ENCODE measurements at places on chromosomes 1 and 21.

- no peak for DNase-seq
Observed at GRCh38 chr1:20785907-20786252, 1.2 kb downstream of the HP1BP3 start.

DNA sequence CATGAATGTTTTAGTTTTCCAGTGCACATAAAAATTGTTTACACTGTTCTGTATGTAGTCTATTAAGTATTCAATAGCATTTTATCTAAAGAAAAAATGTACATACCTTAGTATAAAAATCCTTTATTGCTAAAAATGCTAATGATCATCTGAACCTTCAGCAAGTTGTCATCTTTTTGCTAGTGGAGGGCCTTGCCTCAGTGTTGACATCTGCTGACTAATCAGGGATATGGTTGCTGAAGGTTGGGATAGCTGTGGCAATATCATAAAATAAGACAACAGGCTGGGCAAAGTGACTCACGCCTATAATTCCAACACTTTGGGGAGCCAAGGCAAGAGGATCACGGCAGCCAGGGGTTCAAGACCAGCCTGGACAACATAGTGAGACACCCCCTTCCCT lies 9.0 kb downstream of the DYNLT5 start:
- no peak for DNase-seq

DNA sequence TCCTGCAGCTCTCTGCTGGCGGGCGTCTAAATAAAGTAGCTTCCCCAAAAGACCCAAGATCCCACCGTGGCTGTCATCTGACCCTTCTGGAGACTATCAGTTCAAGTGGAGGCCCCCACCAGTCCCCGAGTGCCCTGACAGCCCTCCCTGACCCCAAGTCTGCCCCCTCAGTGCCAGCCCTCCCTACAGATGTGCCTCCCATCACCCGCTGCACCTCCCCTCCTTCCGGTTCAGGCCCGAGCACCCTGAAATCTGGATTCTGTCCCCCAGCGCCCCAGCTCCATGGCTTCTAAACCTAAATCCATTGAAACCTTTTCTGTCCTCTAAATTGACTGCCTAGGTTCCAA lies 595 bp downstream of the IL10RB start:
- DNase-seq, result no peak

- no peak for DNase-seq
Observed at GRCh38 chr1:232271991-232272589, 357.8 kb downstream of the SIPA1L2 start.

DNA sequence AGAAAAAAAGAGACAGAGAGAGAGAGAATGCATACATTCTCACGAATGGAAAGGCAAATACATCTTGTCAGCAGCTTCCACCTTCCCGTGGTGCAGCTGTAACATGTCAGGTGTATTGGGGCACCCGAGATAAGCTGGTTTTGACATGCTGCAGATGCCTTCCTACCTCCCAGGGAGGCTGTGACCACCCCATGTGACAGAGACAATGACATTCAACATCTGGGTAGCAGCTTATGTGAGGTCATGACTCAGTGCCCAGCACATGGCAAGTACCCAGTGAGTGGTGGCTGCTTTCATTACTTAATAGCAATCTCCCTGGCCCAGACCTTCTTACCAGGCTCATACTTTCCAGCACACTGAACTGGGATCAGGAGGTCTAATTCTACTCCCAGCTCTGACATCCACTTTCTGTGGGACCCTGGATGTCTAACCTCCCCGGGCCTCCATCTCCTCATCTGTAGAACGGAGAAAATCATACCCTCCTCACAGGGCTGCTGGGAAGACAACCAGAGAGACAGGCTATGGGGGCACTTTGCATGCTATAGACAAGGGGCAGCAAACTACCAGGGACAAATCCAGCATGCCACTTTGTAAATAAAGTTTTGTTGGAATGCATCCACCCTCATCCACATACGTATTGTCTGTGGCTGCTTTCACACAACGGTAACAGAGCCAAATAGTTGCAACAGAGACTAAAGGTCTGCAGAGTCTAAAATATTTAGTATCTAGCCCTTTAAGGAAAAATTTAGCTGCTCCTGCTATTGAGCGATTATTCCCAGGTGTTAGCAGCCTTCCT lies 38.5 kb upstream of the ZBTB40 start:
- no peak for DNase-seq

DNA sequence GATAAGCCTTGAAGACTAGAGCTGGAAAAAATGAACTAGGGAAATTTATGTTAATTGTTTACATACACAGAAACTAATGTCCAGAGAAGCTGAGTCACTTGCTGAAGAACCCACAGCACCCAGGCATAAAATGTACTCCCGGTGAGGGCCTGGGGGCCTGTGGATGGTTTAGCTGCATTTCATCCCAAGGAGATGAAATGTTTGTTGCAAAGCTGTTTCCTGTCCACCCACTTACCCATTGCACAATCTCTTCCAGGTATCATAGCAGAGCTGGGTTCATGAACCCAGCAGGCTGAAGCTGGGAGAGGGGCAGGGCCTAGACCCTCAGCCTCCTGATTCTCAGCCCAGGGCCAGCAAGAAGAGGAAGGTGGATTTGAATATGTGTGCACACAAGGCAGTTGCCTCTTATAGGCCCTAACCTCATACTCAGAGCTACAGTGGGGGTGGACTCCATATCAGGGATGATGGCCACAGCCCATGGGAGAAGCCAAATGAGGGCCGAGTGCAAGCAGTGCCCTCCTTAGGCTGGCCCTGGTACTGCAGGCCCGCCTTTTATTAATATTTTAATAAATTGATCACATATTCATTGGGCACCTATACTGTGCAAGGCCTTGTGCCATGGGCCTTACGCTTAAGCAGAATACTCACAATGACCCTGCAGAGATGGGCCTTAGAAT lies 110.8 kb downstream of the LACTBL1 start:
- no peak for DNase-seq

GRCh38 chr1:165060285-165060793 lies 296.2 kb downstream of the LMX1A start:
- DNase-seq, result no peak

- DNase-seq, result no peak
Observed at GRCh38 chr1:117008656-117009055, 7.1 kb downstream of the CD101 start.

DNA sequence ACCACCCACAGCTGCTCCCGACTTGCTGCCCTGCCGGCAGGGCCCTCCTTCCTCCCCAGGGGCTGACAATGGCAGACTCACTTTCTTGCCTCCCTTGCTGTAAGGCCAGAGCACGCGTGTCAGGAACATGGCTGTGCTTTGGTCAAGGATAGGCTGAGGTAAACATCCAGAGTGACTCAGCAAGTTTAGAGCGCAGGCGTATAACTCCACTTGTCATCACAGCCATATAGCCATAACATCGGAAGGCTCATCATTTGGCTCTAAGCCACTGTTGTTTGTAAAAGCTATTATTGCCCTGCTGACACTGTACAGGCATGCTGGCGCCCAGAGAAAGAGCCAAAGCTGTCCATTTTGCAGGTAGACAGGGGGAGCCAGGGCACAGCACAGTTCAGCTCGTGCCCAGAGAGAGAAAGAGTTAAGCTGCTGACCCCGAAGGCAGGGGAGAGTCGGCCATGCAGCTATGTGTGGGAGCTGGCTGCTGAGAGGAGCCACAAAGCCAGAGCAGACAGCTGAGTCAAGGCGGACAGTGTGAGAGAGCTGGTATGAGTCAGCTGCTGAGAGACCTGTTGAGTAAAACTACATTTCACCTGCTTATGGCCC lies 60.6 kb downstream of the GNG4 start:
- DNase-seq, result no peak

DNA sequence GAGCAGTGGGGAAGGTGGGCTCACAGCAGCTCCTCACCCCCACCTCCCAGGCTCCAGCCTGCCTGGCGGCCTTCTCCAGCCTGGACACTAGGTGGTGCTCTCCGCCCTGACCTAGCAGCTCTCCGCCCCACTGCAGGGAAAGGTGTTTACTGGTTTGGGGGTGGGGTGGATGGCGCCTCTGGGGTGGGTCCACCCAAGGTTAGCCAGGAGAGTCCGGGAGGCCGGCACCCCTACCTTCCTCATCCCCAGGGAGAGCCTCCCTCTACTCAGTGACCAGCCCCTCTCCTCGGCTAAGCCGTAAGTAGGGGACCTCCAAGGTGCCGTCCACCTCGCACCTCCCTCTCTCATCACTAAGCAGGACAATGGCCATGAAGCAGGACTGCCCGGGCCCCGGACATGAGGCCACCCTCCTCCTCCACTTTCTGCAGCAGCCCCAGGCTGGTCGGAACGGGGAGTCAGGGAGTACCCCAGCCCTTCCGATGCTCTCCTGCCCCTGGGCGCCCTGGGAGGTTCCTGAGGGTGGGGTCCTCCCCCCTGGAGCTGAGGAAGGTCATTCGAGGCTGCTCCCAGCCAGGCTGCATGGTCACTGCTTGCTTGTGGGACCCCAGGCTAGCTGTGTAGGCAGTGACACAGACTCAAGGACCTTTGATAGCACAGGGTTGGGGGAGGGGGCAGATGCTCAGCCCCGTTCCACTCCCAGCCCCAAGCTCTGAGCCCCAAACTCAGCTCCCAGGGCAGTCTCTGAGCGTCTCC lies 101.4 kb upstream of the VAMP3 start:
- DNase-seq, result peak; percentile 18

- DNase-seq, result no peak
Observed at GRCh38 chr1:232662910-232663309, 33.0 kb upstream of the SIPA1L2 start.

Measured in stimulated activated CD8-positive, alpha-beta memory T cell treated with anti-CD3 and anti-CD28 coated beads, Interleukin-7, amount 100 ng/mL, for 1 hour (primary cell).